ENCODE measurements at places on chromosomes 11 and 22.

- DNase-seq = peak; percentile 57
Measured at GRCh38 chr11:11842421-11843008, 743 bp downstream of the USP47 start.

DNA sequence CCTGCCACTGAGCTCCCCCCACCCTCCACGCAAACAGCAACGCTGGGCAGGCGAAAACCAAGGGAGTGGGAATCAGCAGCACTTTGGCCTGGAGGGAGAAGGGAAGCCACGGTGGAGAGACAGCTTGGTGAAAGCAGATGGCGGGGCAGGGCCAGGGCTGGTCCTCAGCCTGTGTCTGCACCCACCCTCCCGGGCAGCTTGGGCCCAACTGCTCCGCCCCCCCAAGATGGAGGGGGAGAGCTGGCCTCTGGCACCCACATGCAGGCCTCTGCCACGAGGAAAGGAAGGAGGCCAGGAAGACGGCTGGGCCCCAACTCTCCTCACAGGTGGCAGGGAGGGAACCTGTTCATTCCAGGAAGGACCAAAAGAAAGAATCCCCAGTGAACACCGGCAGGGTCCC, 17.8 kb downstream of the MAFF start:
- no peak for DNase-seq

DNA sequence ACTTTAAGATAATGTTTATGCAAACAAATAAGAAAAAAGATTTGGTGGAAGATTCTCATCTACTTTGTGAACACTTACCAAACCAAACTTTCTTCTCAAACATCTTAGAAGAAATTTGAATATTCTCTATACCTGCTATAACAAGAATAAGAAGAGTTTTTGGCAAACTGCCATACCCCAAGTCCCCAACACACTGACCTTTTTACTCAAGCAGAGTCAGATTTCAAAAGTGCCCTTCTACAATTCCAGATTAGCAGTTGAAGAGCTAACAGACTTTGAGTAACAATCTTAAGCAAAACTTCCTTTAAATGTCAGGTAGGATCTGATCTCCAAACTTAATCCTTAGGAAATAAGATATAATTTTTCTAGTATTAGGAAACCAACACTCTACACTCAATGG, 33.9 kb downstream of the TSG101 start:
- DNase-seq = no peak

DNA sequence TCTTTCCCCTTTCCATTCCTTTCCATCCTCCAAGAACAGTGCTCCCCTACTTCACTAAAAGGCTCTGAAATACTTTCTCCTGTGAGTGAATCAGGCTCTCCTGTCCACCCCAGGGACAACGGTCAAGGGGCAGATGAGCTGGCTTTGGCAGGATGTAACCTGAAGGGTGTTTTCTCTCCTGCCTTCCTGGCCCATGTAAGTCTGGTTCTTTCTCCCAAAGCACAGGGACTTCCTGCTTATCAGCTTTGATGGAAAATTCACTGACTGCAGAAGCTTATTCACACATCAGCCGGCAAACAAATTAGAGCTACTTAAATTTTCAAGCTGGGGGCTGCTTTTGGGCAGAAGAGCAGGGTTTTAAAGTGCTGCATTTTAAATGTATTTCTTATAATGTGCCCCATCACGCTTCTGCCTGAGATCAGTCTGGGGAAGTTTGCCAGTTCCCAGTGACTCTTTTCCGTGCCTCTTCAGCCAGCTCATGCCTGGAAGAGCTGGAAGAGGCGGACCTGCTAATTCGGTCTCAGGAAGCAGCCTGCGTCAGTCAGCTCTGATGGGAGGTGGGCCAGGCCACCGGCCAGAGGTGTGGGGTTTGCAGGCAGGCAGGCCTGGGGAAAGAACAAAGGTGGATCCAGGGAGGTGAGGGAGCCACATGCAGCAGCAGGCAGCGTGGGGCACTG, 140.4 kb upstream of the TBCEL start:
- no peak for DNase-seq

DNA sequence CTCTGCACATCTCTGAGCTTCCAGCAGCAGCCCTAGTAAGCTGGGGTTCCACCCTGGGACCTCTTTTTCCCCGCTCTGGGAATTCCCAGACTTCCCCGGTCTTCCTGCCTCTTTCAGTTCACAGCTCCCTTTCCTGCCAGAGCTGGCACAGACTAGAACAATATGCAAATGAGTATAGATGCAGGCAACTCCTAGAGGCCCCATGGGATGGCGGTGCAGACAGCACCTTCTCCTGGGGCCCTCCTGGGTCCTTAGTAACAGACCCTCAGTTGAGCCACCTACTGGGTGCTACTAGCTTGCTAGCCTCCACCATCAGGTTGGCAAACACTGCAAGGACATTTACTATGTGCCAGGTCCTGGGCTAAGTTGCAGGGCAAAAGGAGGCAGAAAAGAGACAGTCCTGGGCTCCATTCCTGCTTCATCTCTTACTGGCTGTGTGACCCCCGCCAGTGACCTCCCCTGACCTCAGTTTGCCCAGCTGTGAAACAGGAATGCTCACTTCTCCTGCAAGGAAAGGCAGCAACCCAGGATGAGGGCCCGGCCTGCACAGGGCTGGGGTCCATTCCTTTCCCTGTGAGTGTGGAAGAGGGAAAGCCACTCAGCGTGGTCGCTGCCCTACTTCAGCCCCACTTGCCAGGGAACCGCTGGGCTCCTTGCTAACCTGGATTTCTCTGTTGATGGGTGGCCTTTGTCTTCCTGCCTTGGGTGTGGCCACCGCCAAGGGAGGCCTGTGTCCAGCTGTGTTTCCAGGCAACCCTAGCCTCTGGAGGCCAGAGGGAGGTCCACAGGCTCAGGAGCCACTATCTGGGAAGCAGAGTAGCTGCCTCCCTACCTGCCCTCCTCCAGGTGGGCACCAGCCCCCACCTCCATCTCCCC, 7.3 kb downstream of the RELT start:
- no peak for DNase-seq

- no peak for DNase-seq
Measured at GRCh38 chr11:45087900-45088160, 58.6 kb upstream of the PRDM11 start.

- no peak for DNase-seq
Measured at GRCh38 chr11:118908264-118908663, 17.5 kb downstream of the BCL9L start.

DNA sequence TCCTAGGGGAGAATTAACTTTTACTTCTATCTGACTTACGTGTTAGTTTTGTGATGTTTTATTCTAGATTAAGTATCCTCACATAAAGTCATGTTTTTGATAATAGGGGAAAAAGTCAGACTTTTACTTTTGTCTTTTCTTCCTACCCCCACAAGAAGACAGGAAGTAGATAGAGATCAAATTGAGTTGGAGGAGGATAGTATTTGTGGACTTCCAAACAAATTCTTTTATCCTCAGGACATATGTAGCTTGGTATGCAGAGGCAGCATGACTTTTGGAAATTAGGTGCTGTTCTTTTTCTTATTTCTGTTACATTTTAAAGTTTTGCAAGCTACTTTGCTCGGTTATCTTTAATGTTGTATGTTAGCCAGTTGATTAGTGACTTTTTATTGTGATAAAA, 61.4 kb downstream of the MTMR3 start:
- no peak for DNase-seq

GRCh38 chr11:60915248-60915914, 1.4 kb downstream of the TMEM109 start:
- DNase-seq = no peak

DNA sequence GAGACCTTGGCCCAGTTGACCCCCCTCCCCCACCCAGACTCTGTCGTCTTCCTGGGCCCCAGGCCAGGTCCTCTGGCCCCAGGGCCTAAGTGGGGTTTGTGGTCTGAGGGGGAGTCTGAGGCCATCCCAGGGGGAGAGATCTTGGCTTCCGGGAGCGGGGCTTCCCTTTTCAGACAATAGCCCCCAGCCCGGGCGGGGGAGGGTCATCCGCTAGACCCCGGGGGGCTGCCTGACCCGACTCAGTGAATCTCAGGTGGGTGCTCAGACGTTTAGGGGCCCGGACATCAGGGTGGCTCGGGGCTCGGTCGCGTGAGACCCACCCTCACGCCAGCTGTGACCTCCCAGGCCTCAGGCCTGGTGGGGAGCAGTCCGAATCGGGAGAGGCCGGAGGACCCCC, 609 bp downstream of the MAPK11 start:
- no peak for DNase-seq

DNA sequence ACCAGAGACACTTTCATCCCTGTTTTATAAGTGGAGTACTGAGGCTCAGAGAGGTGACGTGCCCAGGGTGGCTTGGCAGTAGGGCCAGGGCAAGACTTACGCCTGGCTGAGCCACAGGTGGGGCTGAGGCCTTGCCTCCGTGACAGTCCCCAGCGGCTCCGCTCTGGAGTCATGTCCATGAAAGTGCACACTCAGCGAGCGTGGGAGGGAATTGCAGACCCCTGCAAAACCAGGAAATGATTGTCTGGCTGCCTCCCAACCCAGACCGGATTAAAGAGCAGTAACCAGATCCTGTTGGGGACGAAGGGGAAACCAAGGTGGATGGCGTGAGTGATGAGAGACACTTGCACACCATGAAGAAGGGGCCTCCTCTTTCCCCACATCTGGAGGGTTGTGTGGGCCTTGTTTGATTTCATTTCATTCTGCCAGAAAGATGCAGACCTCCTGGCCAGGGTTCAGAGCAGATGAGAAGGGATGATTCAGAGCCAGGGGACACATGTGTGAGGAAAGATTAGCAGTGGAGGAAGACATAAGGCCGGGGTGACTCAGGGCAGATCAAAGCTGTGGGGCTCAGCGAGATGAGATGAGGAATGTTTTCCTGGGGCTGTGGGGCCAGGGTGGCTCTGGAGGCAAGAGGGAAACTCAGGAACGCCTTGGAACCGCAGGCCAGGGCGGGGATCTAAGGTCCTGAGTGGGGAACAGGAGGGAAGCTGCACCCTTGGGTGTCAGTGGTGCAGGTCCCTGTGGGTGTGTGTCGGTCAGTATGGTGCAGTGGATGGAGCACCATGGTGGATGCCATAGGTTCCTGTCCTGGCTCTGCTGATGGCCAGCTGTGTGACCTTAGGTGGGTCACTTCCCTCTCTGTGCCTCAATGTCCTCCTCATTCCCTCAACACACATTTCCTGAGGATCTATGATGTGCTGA, 29.9 kb upstream of the LRRC32 start:
- DNase-seq = peak; percentile 90

GRCh38 chr11:121318848-121319834, 26.6 kb downstream of the SC5D start:
- DNase-seq = peak; percentile 40

DNA sequence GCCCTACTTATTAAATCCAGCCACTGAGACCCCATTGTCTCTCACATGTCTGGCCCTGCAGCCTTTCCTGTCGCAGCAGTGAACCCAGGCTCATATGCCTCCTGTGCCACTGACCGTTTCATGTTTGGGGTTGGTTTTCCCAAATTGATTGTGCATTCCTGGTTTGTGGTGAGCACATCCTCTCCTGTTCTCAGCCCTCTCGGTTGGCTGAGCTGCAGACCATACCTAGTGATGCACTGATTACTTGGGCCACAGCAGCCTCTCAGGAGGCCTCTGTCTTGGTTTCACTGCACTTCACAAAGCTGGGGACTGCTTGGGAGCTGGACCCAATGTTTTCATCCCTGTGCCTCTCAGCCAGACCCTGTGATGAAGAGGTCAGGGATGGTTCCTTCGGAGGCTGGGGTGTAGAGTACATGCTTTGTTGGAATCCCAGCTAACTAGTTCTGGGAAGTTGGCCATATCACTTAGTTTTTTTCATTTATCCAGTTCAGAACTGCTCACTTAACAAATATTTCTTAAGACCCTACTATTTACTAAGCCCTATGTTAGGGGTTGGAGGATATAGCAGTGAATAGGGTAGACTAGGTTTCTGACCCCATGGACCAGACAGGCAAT, 30.9 kb downstream of the PARVA start:
- DNase-seq = no peak

GRCh38 chr11:14386895-14387480, 28.0 kb upstream of the RRAS2 start:
- DNase-seq = no peak

DNA sequence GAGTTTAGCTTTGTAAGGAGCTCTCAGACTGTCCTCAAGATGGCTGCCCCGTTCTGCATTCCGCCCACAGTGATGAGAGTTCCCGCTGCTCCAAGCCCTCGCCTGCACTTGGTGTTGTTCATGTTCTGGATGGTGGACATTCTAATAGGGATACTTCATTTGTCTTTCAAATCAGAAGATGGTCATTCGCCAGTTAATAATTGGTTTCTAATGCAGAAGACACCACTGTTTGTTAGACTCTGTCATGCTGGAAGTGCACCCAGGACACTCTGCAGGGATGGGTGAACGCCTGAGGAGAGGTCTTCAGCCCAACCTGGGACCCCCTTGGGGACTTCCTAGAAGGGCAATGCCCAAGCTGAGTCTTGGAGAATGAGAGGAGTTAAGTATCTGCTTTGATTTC, 836.4 kb downstream of the TBC1D22A start:
- DNase-seq = no peak

Measured in HTR-8/SVneo (cell line).